Activated effector memory CD4-positive, alpha-beta T cell treated with Interleukin-2 at 50 U/mL for 16 hours (primary cell): ENCODE measurements at places on chromosomes 4 and X.

DNA sequence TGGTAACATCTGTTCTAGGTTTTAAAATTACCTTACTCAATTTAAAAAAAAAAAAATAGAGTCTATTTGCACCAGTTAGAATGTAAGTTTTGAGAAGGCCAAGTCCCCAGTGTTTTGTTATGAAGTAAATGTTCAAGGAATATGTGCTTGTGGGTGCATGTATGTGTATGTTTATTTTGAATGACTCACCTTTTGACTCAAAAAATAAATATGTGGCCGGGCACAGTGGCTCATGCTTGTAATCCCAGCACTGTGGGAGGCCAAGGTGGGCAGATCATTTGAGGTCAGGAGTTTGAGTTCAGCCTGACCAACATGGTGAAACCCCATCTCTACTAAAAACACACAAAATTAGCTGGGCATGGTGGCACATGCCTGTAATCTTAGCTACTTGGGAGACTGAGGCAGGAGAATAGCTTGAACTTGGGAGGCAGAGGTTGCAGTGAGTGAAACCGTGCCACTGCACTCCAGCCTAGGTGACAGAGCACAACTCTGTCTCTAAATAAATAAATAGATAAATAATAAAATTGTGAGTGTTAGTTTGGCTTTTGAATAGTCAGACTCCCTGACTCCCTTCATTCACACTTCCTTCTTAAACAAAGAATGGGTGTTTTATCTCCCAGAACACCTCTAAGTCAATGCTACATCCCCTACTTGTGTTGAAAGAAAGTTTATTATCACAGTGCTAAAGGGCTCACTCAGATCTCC lies 511.3 kb upstream of the PCDH7 start:
- DNase-seq, result no peak

DNA sequence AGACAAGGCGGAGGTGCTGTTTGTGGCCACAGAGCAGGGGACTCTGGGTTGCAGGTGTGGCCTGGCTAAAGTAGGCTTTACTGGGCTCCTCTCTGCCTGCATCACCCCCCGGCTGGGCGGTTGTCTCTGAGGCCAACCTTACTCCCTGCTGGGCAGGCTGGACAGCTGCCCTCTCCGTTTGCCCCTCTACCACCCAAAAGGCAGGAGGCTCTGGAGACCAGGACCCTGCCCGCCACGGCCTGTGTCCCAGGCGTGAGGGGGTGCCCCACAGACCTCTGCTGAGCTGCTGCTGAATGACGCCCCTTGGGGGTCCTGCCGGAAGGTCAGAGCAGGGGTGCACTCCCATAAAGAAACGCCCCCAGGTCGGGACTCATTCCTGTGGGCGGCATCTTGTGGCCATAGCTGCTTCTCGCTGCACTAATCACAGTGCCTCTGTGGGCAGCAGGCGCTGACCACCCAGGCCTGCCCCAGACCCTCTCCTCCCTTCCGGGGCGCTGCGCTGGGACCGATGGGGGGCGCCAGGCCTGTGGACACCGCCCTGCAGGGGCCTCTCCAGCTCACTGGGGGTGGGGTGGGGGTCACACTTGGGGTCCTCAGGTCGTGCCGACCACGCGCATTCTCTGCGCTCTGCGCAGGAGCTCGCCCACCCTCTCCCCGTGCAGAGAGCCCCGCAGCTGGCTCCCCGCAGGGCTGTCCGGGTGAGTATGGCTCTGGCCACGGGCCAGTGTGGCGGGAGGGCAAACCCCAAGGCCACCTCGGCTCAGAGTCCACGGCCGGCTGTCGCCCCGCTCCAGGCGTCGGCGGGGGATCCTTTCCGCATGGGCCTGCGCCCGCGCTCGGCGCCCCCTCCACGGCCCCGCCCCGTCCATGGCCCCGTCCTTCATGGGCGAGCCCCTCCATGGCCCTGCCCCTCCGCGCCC lies 920 bp downstream of the HTT-AS start:
- no peak for DNase-seq

DNA sequence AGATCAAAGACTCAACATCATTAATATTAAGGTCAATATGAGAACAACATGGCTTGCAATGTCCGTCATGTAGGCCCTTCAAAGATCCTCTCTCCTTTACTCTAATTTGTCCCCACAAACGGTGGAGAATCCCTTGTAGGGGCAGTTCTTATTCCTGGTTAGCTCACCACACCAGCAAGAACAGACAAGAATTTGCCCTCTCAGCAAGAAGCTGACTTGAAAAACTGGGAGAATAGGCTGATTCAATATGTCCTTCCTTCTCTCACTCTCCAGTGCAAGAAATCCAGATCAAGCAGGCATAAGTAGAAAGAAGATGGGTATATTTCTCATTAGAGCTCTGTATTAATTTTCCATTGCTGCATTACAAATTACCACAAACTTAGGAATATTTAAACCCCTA lies 704.2 kb upstream of the SLIT2 start:
- DNase-seq, result no peak

- DNase-seq, result peak; percentile 14
Measured at GRCh38 chrX:24148535-24149350, 786 bp upstream of the ZFX start.

DNA sequence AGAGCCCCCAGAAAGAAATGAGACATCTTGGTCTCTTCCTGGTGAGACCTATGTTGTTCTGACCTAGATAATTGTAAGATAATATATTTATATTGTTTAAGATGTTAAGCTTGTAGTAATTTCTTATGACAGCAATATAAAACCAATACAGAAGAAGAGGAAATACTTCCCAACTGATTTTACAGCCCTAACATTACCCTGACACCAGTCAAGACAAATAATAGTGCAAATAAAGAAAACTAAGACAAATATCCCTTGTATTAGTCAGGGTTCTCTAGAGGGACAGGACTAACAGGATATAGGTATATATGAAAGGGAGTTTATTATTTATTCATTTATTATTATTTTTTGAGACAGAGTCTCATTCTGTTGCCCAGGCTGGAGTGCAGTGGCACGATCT lies 18.7 kb downstream of the TCEAL8 start:
- DNase-seq, result no peak

DNA sequence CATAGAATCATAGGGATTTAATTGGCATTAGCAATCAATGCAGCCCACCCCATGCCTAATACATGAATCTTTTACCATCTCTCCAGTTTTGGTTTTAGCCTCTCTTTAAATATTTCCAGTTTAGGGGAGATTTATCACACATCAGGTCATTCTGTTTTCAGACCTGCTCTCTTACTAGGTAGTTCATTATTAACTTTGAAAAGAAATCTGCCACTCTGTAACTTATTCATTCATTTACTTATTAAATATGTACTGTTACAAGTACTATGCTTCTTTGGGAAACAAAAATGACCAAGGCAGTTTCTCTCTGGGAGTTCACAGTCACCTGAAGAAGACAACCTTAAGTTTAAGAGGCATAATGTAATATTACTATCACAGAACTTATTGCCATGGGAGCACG lies 62.1 kb downstream of the USO1 start:
- DNase-seq, result no peak

GRCh38 chr4:138707746-138708677 lies 307.6 kb upstream of the NOCT start:
- no peak for DNase-seq

- DNase-seq, result no peak
Measured at GRCh38 chr4:82611982-82612381, 50.2 kb upstream of the TMEM150C start.

DNA sequence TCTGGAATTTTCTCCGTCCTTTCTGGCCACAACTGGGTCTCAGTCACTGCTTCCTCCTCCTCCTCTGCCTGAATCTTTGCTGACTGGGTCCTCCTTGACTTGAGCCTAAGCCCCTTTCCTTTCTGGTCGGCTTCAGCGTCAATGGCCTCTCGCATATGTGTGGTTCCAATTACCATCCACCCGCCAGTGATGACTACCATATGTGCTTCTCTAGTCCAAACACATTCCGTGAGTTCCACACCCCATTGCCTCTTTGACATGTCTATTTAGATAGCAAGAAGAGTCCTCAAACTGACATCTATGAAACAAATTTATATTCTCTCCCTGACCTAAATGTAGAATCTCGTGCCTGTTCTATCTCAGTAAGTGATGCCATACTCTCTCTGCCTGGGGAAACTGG lies 19.8 kb downstream of the MXRA5 start:
- no peak for DNase-seq

- DNase-seq, result no peak
Measured at GRCh38 chr4:107743532-107743931, 23.5 kb upstream of the PAPSS1 start.

DNA sequence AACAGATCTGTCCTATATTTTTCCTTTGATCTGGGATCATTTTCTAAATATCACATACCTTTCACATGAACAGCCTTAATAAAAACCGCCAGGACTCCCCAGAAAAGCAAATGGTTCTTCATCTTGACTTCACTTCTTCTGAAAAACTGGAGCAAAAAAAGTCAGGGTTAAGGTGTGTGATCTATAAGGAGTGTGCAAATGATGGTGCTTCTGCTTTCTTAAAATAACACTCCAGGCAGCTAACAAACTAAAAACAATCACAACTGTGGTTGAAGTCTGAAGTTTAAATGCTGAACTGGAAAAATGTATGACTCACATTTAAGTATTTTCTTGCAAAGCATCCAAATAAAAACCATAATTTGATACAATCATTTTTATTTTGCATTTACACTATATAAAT lies at the start of gene JCHAIN:
Gene JCHAIN, minus strand, starts transcription at position 140 of the 400 bp plus-strand sequence. Its CDS starts 18 bp downstream, at position 122.
- no peak for DNase-seq

DNA sequence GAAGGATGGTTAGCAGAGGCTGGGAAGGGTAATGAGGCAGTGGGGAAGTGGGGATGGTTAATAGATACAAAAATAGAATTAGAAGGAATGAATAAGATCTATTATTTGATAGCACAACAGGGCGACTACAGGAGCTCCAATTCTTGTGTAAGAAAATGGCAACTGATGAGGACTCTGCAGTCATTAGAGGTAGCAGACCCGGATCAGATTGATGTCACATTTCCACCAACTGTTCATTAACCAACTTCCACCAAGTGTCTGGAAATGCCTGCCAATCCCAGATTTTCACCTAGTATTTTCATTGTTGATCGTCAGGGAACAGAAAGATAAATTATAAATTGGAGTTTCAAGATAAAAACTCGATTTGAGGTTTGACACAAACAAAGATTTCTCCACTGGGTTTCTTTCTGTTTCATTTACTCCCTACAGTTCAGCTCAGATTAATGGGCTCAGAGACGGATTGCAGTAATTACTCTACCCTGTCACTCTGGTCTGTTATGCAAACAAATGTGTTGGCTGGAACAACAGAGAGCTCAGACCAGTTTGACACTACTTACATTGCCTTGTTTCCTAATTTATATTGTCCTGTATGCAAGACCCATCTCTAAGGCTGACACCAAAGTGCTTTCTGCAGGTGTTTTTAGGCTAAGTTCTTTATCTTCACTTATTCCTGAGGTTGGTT lies 909.2 kb upstream of the PRKX start:
- DNase-seq, result no peak

GRCh38 chrX:75155447-75155826 lies 646 bp downstream of the ABCB7 start:
- no peak for DNase-seq

DNA sequence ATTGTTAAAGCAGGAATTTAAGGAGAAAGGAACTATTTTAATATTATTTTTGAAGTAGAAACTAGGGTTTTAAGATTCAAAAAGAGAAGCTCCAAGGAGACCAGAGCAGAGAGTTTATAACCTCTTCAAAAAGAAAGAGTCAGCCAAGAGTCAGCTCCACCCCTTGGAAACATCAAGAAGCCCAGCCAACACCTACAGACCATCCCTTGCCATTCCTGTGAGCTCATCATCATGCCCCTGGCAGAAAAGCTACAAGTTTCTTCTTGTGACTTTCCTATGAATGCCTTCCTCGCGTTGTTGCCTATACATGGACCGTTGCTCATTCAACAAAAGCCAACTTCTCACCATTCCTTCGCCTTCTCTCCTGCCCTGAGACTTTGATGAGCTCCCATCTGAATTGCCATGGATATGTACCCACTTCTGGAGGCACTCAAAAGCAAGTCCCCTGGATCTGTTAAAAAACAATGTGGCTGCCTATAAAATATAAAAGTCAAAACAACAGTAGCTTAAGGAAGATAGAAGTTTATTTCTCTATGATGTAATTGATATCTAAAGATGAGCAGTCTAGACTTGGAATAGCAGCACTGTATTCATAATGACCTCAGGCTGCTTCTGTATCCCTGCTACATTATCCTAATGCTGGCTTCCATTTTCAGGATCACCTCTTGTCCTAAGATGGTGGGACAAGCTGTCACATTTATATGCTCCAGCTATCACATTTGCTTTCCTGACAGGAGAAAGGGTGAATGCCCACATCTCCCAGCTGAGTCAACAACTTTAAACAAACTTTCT lies 20.3 kb downstream of the PLRG1 start:
- DNase-seq, result no peak

DNA sequence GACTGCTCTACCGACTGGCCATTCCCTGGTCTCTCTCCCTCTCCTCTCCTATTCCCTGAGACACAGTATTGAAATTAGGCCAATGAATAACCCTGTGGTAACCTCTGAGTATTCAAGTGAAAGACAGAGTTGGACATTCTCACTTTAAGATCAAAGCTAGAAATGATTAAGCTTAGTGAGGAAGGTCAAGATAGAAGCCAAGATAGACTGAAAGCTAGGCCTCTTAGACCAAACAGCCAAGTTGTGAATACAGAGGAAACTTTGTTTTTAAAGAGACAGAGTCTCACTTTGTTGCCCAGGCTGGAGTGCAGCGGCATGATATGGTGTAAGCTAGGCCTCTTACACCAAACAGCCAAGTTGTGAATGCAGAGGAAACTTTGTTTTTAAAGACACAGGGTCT lies 64.6 kb downstream of the KDM6A start:
- no peak for DNase-seq

DNA sequence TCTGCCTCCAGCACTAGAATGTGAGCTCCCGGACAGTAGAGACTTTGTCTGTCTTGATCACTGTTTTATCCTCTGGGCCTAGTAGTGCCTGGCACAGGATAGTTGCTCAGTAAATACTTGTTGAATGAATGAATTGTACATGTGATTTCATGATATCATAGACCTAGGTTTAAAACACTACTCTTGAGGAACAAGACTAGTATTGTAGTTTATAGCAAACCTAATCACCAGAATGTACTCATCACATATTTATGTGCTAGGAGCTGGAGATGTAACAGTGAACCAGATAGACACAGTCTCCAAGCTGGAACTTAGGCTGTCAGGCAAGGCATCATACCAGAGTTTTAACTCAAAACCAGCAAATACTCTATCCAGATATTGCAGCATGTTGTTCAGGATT lies 23.5 kb downstream of the GAB3 start:
- DNase-seq, result no peak

GRCh38 chr4:75880278-75880677 lies 22.0 kb downstream of the PPEF2 start:
- DNase-seq, result no peak

- no peak for DNase-seq
Measured at GRCh38 chr4:26619784-26620183, 35.9 kb downstream of the TBC1D19 start.

GRCh38 chr4:128571747-128572146 lies 237.8 kb upstream of the JADE1 start:
- no peak for DNase-seq

GRCh38 chr4:3706111-3706511 lies 60.1 kb upstream of the ADRA2C start:
- DNase-seq, result no peak

DNA sequence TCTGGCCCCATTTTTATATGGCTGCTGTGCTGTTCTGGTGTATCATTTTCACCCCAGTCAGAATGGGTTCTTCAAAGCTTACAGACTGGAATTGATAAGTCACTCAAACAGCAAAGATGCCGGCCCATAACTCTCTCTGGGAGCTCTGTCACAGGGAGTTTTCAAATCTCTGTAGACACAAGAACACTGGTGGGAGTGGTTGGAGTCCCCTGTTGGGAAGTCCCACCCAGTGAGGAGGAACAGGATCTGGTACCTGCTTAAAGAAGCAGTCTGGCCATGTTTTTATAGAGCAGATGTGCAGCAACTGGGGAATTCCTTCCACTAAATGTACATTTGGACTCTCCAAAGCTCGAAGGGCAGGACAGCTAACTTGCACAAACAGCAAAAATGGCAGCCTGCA lies 69.3 kb upstream of the UGT2B7 start:
- no peak for DNase-seq
